HS-27A (cell line): ENCODE measurements at places on chromosomes 2 and 18.

GRCh38 chr2:8495189-8495989 lies 186.5 kb upstream of the ID2 start:
- no peak for DNase-seq

DNA sequence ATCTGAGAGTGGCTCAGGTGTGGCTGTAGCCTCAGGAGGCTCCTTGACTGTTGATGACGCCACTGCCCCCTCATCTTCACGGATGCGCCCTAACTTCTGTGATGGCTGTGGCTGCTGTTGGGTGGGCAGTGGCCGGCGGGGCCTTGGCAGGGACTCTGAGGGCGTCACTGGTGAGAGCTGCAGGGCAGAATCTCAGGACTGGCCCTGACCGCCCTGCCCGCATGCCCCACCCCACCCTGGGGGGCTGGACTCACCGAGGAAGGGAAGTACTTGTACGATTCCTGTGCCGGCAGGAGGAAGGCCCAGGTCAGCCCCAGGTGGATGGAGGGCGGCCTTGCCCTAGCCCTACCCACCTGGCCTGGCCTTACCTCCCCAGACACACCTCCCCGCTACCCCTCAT lies 2.4 kb downstream of the CXXC1 start:
- no peak for DNase-seq

DNA sequence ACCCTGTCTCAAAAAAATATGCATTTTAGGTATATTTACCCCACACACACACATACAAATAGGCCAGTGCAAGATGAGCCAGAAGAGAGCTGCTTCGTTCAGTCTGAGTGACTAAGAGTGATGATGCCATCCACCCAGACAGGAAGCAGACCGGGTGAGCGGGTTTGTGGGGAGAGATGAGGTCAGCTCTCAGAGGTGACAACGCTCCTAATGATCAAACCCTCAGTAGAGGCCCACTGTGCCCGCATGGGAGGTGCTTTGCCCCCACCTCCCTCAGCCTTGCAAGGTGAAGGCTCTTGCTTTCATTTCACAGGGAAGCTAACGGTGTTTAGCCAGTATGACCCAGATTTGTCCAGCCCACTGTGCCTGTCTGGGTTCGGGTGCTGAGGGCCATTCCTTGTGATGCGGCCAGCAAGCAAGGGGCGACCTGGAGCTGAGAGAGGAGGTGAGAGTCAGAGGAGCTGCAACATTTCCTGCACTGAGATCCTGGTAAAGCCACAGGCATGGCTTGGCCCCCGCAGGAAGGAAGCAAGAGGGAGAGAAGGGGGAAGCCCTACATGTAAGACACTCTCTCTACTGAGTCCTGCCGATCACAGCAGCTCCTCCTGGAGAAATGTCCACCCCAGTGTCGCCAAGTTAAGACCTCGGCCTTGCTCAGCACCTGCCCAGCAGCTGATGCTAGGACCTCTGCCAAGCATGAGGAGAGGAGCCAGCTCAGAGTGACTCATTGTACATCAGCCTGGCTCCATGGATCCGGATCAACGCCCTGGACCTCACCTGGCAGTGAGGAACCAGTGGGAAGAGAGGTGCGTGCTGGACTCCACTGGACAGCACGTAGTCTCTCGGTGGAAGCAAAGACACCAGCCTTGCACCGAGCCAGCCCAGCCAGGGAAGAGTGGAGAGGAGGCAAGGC lies 37.0 kb downstream of the NIFK start:
- peak; percentile 64 for DNase-seq

GRCh38 chr18:31268985-31269406 lies 49.0 kb upstream of the DSG1 start:
- DNase-seq, result no peak

GRCh38 chr2:201839727-201840126 lies 33.4 kb downstream of the CDK15 start:
- no peak for DNase-seq

GRCh38 chr2:187775196-187775595 lies 221.0 kb upstream of the TFPI start:
- no peak for DNase-seq

- DNase-seq, result no peak
These were observed 729.5 kb upstream of the SLC39A10 start for GRCh38 chr2:194927489-194927888.

DNA sequence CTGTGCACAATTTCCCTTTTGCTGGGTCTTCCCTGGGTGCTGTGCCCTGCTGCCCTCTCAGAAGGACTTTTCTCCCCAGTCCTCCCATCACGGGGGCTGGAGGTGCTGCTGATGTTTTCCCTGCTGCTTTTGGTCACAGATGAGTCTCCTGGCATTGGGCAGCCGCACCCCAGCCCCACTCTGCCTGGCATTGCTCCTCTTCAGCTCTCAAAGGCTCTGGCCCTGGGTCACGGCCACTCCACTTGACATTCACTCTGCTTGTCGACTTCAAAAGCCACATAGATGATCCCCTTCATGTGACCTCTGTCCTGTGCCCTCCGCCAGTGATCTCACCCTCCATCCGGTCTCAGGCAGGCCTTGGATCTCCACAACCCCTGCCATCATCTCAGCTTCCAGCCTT lies 43.6 kb upstream of the IL1RL1 start:
- DNase-seq, result no peak

- DNase-seq, result no peak
These were observed 331.0 kb downstream of the EPHA4 start for GRCh38 chr2:221241072-221241471.

- no peak for DNase-seq
These were observed 2.0 kb upstream of the AQP4 start for GRCh38 chr18:26867471-26867870.
